ENCODE measurements at places on chromosomes 12 and 14.

DNA sequence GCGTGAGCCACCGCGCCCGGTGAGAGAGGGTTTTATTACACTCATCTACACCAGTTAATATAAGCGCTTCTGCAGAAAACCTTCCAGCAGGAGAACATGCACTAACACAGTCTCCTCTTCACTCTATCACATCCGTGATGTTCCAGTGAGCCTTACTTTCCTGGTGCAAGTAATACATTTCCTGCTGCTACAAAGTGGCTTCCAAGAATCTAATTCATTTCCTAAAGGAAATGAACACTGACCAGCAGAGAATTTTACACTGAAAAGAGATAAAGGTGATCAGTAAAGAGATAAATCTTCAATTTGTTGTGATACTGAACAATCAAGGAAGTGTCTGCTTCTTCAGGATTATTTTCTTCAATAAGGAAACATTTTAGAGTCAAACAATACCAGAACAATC is 39.5 kb downstream of the ZFYVE21 start:
- DNase-seq, result no peak

GRCh38 chr12:82710741-82711140 is 24.0 kb downstream of the TMTC2 start:
- no peak for DNase-seq

DNA sequence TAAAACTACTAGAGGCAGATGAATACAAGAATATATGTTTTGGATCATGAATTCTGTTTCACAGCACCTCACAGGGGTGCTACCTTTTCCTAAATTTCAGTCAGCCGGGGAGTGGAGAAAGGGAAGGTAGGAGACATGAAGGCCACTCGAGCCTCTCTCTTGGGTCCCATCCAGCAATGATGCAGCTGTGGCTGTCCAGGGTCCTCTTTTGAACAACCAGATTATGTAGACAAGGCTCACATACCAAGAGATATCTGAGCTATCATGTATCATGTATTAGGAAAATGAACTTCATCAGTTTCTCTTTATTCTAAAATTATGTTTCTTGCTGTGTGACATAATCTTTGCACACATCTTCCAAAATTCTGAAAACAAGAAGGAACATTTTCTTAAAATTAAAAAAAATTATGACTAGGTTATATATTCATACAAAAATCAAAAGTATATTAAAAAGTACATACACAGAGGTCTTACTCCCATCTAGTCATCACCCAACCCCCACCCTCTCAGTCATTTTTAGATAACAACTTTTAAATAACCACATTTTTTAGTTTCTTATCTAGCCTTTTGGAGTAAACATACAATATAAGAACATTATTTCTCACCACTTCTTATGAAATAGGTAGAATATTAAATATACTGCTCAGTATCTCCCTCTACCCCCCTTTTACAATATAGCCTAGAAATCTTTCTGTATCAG is 88.7 kb downstream of the ACADS start:
- DNase-seq, result no peak

DNA sequence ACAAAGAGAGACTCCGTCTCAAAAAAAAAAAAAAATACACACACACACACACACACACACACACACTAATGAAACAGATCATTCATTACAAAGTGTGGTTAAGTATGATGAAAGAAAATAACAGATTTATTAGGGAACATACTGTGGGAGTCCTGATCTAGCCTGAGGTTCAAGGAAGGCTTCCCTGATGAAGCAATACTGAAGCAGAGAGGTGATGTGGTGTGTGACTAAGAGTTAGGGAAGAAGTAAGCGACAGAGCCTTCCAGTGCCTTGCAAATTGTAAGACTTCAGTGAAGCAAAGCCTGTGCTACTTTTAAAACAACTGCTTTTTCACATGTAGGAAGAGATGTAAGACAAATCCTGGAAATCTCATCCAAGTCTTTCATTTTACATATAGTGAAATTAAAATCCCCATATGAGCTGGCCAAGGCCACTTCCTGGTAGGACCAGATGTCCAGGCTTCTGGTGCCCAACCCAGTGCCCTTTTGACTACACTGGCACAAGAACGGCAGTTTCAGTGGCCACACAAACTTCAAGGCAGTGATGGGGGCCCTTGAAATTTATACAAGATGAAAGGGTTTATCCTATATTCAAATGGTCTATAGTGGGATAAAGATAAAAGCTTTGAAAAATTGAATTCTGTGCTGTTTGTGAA is 86.2 kb downstream of the STON2 start:
- DNase-seq, result no peak

- DNase-seq, result no peak
Observed at GRCh38 chr14:54564071-54564867, 2.7 kb upstream of the SAMD4A start.

- no peak for DNase-seq
Observed at GRCh38 chr14:42172304-42172703, 565.6 kb downstream of the LRFN5 start.

DNA sequence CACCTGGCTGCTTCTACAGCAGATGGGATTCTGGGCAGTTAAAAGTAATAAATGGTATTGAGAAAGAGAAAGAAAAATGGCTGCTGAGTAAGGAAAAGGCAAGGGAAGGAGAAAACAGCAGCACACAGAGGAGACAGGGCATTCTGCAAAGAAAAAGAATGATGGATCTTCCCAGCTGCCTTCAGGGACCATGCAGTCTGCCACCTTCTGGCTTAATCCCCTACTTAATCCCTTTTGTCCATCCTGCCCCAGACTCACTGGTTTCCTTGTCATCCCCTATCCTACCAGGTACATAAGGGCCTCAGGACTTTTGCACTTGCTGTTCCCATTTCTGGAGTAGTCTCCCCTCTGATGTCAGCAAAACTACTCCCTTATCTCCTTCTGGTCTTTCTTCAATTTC is 107.6 kb downstream of the GAS2L3 start:
- DNase-seq, result no peak

Measured in activated naive CD8-positive, alpha-beta T cell treated with anti-CD3 and anti-CD28 coated beads for 36 hours (primary cell).